ENCODE measurements at places on chromosomes 16 and 17. TPM values are rescaled to one million over a fixed set of nuclear protein-coding genes. Genes with fewer than 3 reads are reported as not detected.

GRCh38 chr16:77877712-77878347 lies 89.5 kb downstream of the VAT1L start:
- no peak for DNase-seq
- H3K27ac ChIP-seq: no peak overlapping the region
- H3K36me3 ChIP-seq: no peaks in the 10 kb centered on the region
- H3K4me1 ChIP-seq: no peaks in the 10 kb centered on the region
- H3K4me3 ChIP-seq: no peak overlapping the region
- no peaks in the 10 kb centered on the region for H3K27me3 ChIP-seq

DNA sequence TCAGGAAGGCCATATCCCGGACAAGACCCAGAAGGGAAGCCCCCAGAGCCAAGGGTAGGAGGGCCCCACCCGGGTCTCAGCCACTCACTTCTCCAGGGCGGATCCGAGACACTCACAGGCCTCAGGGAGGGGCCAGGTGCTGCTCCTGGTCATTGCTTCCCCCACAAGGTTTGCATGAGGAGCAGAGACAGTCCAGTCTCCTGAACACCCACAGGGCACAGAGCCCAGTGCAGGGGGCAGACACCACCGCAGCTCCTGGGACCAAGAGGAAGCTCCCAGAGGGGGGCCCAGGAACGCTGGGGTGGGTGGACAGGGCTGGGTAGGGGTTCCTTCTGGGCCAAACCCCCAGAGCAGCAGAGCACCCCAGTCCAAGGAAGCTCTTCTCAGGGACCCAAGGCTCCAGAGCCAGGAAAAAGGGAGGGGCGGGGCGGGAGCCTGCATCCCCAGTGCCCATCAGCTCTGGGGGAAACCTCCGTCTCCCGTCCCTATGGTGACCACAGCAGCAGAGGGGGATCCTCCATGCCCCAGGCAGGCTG lies 709 bp upstream of the MRPL28 start:
- H3K27ac ChIP-seq: peak overlapping the region; percentile 78
- peaks cover 7% of the 10 kb centered on the region for H3K36me3 ChIP-seq
- peak overlapping the region; percentile 73 for H3K4me3 ChIP-seq
- no peaks in the 10 kb centered on the region for H3K27me3 ChIP-seq

- no peaks in the 10 kb centered on the region for H3K27me3 ChIP-seq
- DNase-seq: peak; percentile 53
- H3K36me3 ChIP-seq: no peaks in the 10 kb centered on the region
- H3K4me1 ChIP-seq: peaks cover 30% of the 10 kb centered on the region
- no peak overlapping the region for H3K4me3 ChIP-seq
- peak overlapping the region; percentile 79 for H3K27ac ChIP-seq
Observed at GRCh38 chr16:66508248-66508913, 41.5 kb downstream of the TK2 start.

GRCh38 chr17:4853208-4853671 lies 20.1 kb downstream of the MINK1 start:
- no peak overlapping the region for H3K4me3 ChIP-seq
- no peak for DNase-seq
- H3K4me1 ChIP-seq: peaks cover 9% of the 10 kb centered on the region
- no peaks in the 10 kb centered on the region for H3K36me3 ChIP-seq
- H3K27me3 ChIP-seq: no peaks in the 10 kb centered on the region

DNA sequence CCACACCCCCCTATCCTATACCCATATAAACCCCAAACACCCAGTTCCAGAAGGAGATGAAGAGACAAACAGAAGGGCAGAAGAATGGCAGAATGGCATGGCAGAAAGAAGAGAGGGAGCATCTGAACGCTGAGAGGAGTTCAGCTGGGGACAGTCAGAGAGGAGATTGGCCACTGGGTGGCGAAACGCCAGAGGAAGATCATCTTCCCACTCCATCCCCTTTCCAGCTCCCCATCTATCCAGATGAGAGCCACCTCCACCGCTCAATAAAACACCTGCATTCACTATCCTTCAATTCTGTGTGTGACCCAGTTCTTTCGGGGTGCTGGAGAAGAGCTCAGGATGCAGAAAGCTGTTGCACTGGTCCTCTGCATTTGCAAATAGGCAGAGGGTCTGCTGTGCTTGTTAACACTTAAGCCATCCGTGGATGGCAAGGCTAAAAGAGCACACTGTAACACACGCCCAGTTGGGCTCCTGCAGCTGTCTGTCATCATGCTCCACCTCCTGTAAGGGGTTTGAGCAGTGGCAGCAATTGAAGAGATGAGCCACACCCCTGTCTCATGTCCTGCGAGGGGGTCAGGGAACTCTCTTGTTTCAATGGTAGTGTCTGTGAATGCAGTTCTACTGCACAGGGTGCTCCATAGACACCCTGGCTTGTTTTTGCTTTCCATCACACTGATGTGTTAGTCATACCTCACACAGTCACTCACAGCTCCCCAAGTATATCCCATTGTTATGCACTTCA lies 1034.8 kb upstream of the RBFOX1 start:
- H3K4me1 ChIP-seq: no peaks in the 10 kb centered on the region
- H3K27me3 ChIP-seq: no peaks in the 10 kb centered on the region
- no peak overlapping the region for H3K4me3 ChIP-seq
- H3K36me3 ChIP-seq: no peaks in the 10 kb centered on the region
- no peak for DNase-seq

DNA sequence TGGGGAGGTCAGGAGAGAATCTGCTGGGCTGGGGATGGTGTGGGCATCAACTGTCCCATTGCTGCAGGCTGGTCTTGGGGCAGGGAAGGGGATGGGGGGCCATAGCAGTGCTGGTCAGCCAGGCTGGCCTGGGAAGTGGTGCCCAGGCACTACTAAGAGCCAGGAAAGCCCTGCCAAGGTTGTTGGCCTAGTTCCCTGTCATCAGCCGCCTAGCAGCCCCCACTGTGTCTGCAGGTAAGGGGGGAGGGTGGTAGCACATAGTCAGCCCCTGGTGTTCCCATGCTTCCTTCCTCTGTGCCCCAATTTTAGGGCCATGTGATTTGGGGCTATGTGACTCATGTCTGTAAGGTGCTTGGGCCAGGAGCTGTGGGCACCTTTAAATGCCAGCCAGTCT lies 17.8 kb downstream of the GJD3 start:
- H3K27ac ChIP-seq: peak overlapping the region; percentile 97
- no peaks in the 10 kb centered on the region for H3K27me3 ChIP-seq
- peaks cover 55% of the 10 kb centered on the region for H3K4me1 ChIP-seq
- no peaks in the 10 kb centered on the region for H3K36me3 ChIP-seq
- no peak for DNase-seq

DNA sequence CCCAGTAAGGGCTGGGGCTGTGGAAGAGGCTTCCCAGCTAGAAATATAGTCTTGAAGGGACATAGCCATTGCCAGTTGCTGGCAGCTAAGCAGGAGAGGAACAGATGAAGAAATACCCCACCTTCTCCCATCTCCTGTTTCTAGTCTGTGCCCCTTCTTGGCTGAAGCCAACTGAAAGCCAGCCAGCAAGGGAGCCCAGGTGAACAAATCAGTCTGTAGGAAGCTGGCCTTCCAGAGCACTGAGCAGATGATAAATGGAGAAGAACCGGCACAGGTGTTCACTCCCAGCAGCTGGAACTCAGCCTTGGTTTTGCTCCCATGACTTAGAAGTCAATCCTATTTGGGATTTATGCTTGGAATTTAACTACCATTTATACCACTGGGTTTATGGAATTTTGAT lies 69.2 kb upstream of the DHX40 start:
- H3K36me3 ChIP-seq: no peaks in the 10 kb centered on the region
- no peak overlapping the region for H3K4me3 ChIP-seq
- no peak overlapping the region for H3K27ac ChIP-seq
- no peaks in the 10 kb centered on the region for H3K27me3 ChIP-seq
- DNase-seq: no peak

DNA sequence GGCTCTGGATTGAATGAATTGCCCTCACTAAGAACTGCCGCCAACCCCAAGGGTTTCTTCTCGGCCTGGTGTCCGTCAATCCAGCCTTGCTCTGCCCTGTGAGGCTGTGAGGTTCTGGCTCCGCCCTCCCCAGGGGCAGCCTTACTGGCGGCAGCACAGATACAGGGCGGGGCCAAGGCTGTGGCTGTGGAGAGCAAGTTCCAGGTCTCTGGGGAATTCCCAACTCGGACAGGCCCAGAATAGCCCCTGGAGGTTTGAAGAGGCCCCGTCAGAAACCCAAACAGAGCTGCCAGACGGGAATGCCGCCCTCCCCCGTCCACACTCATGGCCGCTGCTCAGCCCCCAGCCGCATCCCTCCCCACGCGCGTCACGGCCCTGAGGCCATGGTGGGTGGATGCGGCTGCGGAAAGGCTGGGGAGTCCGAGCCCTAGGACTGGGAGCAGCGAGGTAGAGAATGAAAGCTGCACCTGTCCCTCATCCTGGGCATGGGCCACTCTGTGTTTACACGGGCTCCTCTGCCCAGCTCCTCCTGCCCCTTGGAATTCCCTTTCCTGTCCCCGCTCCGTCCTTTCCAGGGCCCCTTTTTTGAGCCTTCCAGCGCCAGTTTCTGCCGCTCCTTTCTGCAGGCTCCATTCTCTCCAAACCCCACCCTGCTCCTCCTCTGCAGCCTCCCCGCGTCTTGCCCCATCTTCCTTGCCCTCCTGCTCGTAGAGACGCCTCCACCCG lies 660 bp upstream of the PRRT2 start:
- peak overlapping the region; percentile 89 for H3K27ac ChIP-seq
- H3K4me3 ChIP-seq: peak overlapping the region; percentile 59
- peaks cover 23% of the 10 kb centered on the region for H3K4me1 ChIP-seq

DNA sequence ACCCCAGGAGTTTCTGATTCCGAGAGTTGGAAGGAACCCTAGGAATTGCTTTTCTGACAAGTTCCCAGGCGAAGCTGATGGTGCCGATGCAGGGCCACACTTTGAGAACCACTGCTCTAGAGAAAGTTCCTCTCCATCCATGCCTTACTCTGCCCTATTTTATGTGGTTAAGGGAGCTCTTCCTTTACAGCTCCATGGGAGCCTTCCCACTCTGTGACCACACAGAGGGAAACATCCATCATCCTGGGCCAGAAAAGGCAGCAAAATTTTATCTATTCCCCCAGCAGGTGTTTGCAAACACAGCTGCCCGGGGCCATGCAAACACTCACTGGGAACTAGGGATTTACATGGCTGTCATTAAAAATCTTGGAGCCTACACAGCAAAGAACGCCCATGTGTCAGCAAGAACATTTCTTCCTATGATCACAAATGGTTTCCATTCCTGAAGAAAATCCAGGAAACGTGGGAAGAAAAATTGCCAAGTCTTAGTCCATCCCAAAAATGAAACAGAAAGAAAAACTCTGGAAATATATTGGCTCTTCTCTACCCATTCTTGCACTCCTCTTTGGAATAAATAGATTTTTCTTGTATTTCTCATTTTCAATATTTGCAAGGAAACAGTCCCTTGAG lies 252.7 kb downstream of the PMP22 start:
- DNase-seq: no peak
- H3K4me3 ChIP-seq: no peak overlapping the region
- H3K4me1 ChIP-seq: no peaks in the 10 kb centered on the region
- H3K36me3 ChIP-seq: no peaks in the 10 kb centered on the region
- no peak overlapping the region for H3K27ac ChIP-seq
- no peaks in the 10 kb centered on the region for H3K27me3 ChIP-seq

DNA sequence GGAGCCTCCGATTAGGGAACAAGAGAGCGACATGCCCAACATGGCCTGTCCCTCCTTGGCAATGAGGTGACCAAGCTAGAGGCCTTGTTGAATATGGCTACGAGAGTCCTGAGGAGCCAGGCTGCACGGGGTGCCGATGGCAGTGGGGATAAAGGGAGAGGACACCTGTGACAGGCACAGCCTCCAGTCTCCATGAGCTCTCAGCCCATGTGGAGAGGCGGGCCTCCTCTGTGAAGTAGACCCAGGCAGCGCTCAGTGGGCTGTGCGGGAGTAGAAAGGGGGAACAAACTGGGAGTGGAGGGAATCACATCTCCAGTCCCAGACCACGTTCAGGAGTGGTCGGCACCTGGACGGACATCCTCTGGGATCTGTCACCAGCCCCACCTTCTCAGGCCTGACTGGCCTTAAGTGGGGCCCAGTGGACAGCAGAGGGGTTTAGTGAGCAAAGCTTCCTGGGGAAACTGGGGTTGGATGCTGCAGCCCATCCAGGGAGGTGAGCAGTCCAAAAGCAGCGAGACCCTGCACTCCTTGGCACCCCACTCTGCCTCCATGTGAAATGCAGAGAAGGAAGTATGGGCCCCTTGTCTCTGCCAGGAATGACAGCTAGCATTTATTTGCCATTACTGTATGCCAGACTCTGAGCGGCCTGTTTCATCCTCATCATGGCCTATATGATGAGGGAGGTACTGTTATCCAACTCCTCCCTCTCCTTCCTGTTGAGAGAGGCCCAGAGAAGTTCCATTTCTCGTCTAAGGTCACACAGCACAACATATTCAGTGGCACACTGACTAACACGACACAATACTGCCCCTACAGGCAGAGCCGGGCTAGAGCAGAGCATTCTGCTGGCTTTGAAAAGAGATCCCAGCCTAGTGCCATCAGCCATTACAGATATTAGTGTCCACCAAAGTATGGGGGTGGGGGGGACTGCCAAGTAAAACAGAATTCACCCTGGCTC lies 4.5 kb upstream of the TMEM92 start:
- H3K4me3 ChIP-seq: no peak overlapping the region
- peaks cover 9% of the 10 kb centered on the region for H3K4me1 ChIP-seq
- H3K27me3 ChIP-seq: no peaks in the 10 kb centered on the region
- DNase-seq: no peak
- H3K27ac ChIP-seq: peak overlapping the region; percentile 57
- H3K36me3 ChIP-seq: no peaks in the 10 kb centered on the region

DNA sequence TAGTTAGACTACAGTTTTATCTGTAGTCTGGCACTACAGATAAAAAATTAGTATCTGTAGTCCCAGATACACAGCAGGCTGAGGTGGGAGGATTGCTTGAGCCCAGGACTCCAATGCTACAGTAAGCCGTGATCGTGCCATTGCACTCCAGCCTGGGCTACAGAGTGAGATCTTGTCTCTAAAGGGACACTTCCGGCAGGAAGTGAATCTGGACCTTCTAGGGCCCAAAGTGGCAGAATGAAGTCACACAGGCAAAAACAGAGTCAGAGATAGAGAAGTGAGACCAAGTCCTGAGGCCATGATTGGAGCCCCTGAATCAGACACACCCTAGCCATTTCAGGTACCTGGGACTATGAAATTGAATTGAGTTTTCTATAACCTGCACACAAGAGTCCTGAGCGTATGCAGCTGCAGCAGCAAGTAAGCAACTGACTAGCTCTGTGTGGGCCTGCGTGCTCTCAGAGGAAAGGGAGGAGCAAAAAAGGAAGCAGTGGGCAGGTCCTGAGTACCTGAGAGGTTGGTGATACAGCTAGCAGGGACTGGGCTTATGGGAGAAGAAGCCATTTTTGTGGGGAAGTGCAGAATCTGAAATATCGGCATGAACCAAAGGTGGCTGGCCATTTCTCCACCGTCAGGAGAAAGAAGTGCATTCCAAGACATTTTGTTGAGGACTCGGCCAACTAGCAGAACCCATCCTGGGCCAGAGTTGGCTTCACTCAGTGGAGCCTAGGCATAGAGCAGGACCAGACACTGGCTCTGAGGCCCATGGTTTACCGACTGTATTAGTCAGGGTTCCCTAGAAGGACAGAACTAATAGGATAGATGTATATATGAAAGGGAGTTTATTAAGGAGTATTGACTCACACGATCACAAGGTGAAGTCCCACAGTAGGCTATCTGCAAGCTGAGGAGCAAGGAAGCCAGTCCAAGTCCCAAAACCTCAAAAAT lies 27.2 kb upstream of the BRD7 start:
- no peaks in the 10 kb centered on the region for H3K4me1 ChIP-seq
- no peaks in the 10 kb centered on the region for H3K36me3 ChIP-seq
- H3K27me3 ChIP-seq: no peaks in the 10 kb centered on the region
- H3K4me3 ChIP-seq: no peak overlapping the region
- H3K27ac ChIP-seq: no peak overlapping the region
- no peak for DNase-seq

Gene ADAP2
- total RNA-seq: 12.3 TPM

Gene B3GNT9
- 7.8 TPM for total RNA-seq

Gene KRT32
- total RNA-seq: not detected

Gene C1QTNF8
- total RNA-seq: not detected

Gene CARD14
- total RNA-seq: 0.32 TPM

Gene SLC12A3
- total RNA-seq: not detected

Gene ST6GALNAC1
- 1.3 TPM for total RNA-seq

Gene NEUROD2
- not detected for total RNA-seq

Gene KRT17
- 1.9 TPM for total RNA-seq

Data from breast epithelium (tissue), 4 donors.